ENCODE measurements at places on chromosomes 6 and 20.

DNA sequence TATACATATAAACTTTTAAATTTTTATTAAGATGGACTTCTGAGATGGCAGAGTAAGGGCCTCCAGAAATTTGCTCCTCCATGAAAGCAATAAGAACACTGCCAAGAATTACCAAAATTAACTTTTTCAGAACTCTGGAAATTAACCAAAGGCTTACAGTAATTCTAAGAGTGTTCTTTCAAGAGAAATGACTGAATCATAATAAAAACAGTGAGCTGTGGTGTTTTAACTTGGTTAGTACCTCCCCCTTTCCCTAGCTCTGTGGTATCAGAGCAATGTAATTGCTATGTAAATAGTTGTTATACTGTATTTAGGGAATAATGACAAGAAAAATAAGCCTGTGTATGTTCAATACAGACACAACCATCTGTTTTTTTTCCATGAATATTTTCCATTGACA is 19.0 kb downstream of the HECA start:
- no peak for DNase-seq

GRCh38 chr6:147381712-147382111 is 126.8 kb upstream of the SAMD5 start:
- DNase-seq = no peak

- no peak for DNase-seq
These were observed 66.7 kb downstream of the MOCS1 start for GRCh38 chr6:39867592-39867991.

DNA sequence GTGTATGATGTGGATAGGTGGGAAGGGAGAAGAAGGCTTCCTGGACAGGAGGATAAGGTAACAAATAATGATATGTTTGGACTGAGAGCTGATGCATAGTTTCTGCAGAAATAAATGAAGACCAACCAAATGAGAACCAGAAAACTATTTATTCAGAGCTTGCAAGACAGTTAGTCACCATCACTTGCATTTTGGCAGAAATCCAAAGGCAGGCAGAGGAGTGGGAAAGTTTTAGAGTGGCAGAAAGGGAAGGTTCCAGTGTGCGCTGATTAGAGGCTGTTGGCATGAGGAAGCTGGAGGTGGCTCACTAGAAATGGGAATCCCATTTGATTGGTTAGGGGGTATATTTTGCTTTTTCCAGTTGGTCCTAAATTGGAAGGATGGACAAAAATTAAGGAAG is 13.0 kb upstream of the F13A1 start:
- no peak for DNase-seq

DNA sequence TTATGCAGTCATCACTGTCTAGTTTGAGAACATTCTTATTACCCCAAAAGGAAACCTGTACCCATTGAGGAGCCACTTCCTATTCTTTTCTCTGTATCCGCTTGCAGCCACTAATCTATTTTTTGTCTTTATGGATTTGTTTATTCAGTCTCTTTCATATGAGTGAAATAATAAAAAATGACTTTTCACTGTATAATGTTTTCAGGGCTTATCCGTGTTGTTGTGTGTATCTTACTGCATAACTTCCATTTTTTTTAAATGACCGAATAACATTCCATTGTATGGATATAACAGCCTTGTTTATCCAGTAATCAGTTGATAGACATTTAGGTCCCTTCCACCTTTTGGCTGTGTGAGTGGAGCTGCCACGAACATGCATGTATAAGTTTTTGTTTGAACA is 86.6 kb downstream of the ZFAND3 start:
- DNase-seq = no peak

GRCh38 chr6:84798257-84798656 is 33.9 kb upstream of the TBX18 start:
- DNase-seq = no peak

DNA sequence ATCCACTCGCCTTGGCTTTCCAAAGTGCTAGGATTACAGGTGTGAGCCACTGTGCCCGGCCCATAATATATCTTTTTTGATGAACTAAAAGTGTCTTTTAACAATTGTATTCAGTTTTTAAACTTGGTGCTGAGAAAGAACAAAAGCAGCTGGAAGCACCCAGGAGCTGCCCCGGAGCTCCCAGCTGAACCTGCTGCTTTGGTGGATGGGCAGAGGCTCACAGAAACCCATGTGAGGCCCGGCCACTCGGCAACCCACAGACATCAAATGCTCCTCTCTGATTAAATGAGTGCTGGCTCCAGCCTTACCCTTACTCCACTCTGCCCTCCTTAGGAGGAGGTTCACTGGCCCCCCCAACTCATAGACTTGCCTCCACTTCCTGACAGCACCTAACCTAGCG is 59.4 kb upstream of the FRMD1 start:
- no peak for DNase-seq

DNA sequence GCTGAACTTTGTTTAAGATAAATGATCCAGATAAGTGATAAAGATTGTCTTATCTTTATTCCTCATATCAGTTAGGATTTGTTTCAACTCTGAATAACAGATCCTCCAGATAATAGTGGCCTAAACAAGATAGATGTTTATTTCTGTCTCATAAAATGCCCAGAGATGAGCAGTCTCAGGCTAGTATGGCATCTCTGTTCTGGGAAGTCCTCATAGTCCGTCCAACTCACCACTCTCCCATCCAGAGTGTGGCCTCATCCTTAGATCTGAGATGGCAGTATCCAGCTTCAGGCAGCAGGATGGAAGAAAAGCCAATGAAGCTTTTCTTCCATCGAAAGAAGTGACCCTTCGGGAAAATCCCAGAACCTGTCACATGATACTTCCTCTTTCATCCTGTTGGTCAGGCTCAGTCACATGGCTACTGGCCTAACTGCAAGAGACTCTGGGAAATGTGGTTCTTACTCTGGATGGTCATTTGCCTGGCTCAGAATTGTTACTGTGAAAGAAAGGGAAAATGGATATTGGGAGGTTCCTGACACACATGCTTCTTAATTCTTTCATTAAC is 29.4 kb upstream of the TAGAP start:
- no peak for DNase-seq

Data from effector memory CD4-positive, alpha-beta T cell (primary cell).